NCI-H1092 treated with DMSO at 0.1 percent for 48 hours (cell line): ENCODE measurements at places on chromosomes 2 and 18.

- peak; percentile 35 for DNase-seq
These were observed 7.5 kb downstream of the COPS8 start for GRCh38 chr2:237092920-237093781.

GRCh38 chr18:61893971-61894750, 1.4 kb upstream of the RNF152 start:
- DNase-seq, result peak; percentile 73

DNA sequence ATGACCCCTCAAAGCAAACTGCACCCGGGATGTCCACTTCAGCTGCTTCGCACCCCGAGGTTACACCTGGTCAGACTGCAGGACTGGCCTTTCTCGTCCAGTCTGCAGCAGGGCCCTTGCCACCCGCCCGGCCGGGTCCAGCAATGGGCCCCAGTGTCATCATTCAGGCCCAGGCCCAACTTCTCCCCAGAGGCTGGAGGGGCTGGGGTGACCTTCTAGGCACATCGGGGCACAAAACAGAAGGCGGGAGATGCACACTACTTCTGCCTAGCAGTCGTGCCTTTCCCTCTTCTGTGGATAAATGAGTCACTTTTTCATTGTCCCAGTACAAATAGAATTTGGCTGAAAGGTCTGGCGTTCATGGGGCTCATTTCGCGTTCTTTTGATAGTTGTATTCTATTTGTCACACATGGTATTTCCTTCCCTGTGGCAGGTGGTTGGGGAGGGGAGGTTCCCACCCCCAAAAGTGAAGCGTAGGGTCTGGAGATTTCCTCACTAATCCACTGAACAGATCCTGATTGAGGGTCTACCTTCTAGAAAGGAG, 56.9 kb upstream of the ID2 start:
- DNase-seq, result no peak

- no peak for DNase-seq
These were observed 152.2 kb downstream of the DAW1 start for GRCh38 chr2:228023619-228024018.

DNA sequence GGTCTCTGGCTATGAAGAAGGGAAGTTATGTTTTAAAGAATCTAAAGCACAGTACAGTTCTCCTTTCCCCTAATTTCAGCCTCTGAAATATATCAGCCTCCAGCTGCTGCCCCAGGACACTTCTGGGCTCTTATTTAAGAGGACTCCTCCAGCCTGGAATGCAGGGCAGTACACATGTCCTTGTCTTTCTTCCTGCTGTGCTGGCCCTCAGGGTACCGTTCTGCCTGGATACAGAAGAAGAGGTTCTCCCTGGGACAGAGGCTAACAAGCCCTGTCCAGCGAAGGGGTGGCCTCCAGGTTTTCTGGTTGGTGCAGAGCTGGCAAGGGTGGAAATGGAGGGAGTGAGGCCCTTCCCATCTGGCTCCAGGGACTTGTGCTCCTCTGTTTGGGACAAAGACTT, 22.1 kb downstream of the MLPH start:
- DNase-seq, result no peak

DNA sequence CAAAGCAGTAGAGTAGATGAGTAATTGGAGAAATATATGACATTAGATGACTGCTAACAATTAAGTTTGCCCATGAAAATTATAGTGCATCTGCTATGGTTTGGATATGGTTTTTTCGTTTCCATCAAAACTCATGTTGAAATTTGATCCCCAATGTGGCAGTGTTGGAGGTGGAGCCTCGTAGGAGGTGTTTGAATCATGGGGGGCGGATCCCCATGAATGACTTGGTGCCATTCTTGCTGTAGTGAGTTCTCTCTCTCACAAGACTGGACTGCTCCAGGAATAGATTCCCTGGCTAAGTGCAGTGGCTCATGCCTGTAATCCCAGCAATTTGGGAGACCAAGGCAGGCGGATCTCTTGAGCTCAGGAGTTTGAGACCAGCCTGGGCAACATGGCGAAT, 9.7 kb upstream of the CUL3 start:
- DNase-seq, result no peak

- DNase-seq, result no peak
These were observed 76.0 kb downstream of the ARHGAP15 start for GRCh38 chr2:143205106-143205764.

- no peak for DNase-seq
These were observed 38.5 kb upstream of the ZNF396 start for GRCh38 chr18:35415511-35416073.

- peak; percentile 32 for DNase-seq
These were observed 868 bp upstream of the PKDCC start for GRCh38 chr2:42046819-42047487.

DNA sequence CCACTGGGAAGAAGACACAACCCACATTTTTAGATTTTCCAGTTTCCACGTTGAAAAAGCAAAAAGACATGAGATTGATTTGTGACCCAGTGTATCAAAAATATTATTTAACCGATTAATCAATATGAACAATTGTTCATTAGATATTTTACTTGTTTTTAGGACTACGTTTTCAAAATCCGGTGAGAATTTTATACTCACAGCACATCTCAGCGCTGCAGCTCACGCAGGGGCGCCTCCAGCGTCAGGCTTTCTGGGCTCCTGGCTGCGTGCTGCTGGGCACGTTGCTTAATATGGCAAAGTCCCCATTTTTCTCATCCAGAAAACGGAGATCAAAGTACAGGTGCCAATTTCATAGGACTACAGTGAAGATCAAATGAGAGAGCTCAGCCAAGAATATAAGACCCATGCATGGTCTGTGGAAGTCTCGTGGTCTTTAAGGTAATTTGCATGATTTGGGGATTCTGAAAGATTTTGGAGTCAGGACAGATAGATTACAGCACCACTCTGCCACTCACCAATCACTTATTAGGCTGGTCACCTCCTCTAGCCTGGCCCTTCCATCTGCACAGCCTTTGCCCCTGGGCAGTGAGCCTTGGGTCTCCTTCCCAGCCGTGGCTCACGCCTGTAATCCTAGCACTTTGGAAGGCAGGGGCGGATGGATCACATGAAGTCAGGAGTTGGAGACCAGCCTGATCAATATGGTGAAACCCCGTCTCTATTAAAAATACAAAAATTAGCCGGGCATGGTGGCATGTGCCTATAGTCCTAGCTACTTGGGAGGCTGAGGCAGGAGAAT, 36.2 kb downstream of the PTPN18 start:
- peak; percentile 60 for DNase-seq

DNA sequence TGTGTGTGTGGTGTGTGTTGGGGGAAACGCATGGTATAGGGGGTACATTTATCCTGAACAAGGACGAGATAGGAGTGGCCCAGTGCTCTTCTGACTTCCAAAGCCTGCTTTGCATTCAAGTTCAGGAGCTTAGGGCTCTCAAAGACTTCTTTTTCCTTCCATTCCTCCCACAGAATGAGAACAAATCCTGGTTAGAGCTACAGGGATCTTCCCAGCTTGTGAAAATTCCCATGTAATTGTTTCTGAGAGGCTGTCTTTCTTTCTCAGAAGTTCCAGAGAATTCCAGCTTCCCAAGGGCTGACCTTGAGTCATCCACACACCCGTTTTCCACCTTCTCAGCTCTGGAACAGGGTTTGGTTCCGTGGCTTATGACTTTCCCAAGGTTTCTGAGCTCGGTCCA, 38.9 kb downstream of the FASTKD2 start:
- no peak for DNase-seq

GRCh38 chr18:23648940-23649607, 13.6 kb downstream of the ANKRD29 start:
- DNase-seq, result no peak

DNA sequence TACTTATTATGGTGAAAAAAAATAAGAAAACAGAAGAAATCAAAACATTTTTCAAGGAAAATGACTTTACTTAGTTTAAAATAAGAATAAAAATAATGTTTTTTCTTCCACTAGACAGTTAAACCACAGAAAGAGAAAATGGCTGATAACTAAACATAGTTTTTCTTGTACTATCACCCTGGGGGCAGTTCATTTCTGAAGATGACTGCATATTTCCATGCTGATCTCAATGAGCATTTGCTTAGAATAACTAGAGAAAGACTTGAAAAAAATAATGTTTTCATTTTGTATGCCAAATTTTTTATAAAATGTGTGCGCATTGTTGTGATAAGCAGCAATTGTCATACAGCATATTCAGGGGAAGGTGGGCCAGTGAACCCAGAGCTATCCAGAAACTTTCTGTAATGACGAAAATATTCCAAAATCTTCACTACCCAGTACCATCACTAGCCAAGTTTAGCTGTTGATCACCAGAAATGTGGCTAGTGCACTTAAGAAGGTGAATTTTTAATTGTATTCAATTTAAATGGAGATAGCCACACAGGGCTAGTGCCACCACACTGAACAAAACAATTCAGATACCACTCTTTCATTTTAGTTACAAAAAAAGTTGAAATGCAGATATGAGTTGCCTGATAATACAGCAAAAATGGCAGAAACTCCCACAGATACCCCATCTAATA, 513.4 kb upstream of the NETO1 start:
- no peak for DNase-seq

- DNase-seq, result no peak
These were observed 763 bp downstream of the CCDC141 start for GRCh38 chr2:179049203-179049545.

DNA sequence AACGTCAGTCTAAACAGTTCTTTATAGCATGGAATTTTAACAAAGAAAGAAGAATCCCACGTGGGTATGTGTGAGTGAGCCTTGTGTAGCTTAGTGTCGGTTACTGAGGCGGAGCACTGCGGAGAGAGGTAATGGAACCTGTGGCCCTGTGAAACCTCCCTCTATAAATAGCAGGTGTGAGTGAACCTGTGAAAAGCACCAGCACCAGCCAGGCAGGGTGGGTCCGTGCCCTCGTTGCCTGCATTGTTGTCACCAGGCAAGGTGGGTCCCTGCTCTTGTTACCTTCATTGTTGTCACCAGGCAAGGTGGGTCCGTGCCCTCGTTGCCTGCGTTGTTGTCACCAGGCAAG, 4.7 kb downstream of the CTDP1 start:
- DNase-seq, result no peak

DNA sequence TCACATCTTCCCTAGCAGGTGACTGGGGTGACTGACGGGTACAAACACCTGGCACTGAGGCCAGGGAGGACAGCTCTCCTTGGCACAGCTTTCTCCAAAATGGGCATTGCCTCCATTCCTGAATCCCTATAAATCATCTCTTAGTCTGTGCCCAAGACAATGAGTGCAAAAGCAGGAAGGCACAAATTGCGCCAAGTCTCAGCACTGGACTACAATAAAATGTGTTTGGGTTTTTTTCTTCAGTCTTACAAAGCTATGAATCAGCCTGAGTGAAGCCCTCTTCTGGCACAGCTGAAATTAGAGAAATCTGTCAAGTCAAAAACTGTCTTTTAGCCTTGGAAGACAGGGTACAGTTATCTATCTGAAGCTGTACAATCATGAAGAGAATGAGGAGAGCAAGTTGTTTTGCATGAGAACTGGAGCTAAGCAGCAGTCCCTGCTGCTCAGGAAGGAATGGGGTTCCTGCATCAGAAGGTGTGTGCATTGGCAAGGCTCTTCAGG, 90.8 kb downstream of the EPB41L3 start:
- no peak for DNase-seq

DNA sequence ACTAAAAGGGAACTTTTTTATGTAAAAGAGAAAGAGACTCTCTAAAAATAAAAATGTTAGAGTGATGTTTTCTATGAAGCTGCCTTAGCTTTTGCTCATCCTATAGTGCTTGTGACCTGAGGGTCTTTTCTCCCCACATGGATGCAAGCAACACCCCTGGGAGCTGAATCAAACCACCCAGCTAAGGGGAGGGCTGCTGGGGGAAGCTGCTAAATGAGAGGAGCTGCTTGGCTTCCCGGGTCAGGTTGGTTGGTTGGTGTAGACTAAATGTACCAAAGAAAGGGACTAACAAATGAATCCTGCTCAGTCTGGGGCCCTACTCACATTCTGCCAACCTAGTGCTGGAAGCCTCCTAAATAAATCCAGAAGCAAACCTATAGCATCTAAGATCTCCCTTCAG, 35.0 kb downstream of the AFF3 start:
- no peak for DNase-seq

GRCh38 chr2:73112026-73112912, 479 bp downstream of the RAB11FIP5 start:
- no peak for DNase-seq

GRCh38 chr2:144374163-144374661, 145.7 kb downstream of the ZEB2 start:
- no peak for DNase-seq

- DNase-seq, result no peak
These were observed 264.3 kb downstream of the TSN start for GRCh38 chr2:122019724-122020123.

GRCh38 chr18:31646332-31647126, 37.9 kb downstream of the B4GALT6 start:
- no peak for DNase-seq

- peak; percentile 23 for DNase-seq
These were observed 3.7 kb upstream of the CRIM1 start for GRCh38 chr2:36351736-36352349.

- DNase-seq, result no peak
These were observed 12.6 kb downstream of the ZBTB7C start for GRCh38 chr18:48396561-48396960.

DNA sequence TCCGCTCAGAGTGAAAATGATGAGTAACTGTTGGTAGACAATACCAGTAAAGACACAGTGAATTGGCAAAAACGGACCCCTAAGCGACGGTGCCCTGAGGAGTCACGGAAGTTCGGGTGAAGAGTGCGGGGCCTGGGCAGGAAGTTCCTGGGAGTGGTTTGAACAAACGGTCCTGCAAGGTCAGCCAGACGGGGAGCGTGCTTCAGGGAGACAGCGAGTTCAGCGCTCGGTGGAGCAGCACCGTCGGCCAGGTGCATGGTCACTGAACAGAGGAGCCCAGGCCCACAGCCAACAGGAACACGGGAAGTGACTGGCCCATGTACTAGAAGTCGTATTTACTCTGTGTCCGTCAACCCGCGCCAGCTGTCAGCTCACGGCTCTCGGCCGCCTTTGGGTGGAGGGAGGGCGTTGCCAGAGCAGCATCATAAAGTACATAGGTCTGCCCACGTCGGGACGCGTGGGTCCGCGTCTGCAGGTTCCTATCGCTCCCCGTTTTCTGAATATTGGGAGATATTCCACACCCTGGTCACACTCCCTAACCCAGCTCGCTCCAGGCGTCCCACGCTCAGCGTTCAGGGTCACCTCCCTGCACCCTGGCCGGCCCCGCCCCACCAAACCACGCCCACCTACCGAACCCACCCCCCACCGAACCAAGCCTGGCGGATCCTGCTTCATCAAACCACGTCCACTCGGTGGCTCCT, 75.6 kb upstream of the UXS1 start:
- DNase-seq, result peak; percentile 64

DNA sequence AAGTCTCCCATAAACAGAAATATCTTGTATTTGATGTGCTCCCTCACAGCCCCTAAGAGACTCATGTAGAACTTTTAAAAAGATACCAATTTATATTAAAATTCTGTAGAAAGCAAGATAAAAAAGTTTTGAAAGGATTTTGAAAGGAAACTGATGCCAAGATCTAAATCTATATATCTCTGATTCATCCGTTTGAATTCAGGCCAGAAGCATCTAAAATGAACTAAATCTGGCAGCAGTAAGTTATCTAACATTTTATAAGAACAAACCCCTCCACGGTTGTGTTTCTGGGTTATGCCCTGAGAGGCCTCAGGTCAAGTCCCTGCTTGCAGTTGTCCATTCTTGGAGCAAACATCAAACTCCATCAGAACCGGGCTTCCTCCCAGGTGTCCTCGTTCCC, 165.8 kb downstream of the FBXO15 start:
- DNase-seq, result no peak

GRCh38 chr2:98649135-98649991, 41.0 kb downstream of the UNC50 start:
- DNase-seq, result peak; percentile 85

- no peak for DNase-seq
These were observed 31.6 kb downstream of the LIMS1 start for GRCh38 chr2:108565778-108566375.

- peak; percentile 15 for DNase-seq
These were observed 542 bp upstream of the CNNM3 start for GRCh38 chr2:96815326-96816126.
